ENCODE measurements at places on chromosomes 1 and 21. TPM values are rescaled to one million over a fixed set of nuclear protein-coding genes. Genes with fewer than 3 reads are reported as not detected.

TEX38 gene
- total RNA-seq: 0.55 TPM

XCL2 gene
- total RNA-seq: not detected

ATP6V1G3 gene
- 1.3 TPM for total RNA-seq

LCE3E gene
- total RNA-seq: not detected

ATP5PO gene
- total RNA-seq: 237 TPM

PSMD4 gene
- total RNA-seq: 189 TPM

GRCh38 chr1:71908303-71908702 is 374.0 kb downstream of the NEGR1 start:
- no peak for DNase-seq
- H3K27ac ChIP-seq: no peak overlapping the region
- H3K27me3 ChIP-seq: no peaks in the 10 kb centered on the region
- no peaks in the 10 kb centered on the region for H3K36me3 ChIP-seq

DNA sequence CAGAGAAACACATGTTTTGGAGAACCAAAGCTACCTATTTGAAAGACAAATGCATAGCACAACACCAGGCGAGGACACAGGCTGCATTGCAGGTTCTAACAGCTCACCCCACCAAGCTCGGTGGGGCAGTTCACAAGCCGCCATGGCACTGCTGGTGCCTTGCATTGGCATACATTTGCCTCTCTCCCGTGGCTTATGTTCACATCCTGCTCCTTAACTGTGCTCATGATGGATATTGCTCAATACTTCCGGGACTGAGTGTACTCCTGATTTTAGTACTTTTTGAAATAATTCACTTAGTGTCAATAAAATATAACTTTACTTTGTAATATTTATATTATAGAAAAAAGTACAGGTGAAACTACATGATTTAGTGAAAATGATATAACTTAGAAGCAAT is 1187.4 kb upstream of the NCAM2 start:
- H3K4me3 ChIP-seq: no peak overlapping the region
- no peaks in the 10 kb centered on the region for H3K4me1 ChIP-seq
- DNase-seq: no peak
- H3K27ac ChIP-seq: no peak overlapping the region
- no peaks in the 10 kb centered on the region for H3K36me3 ChIP-seq
- H3K27me3 ChIP-seq: no peaks in the 10 kb centered on the region

- H3K4me3 ChIP-seq: no peak overlapping the region
- H3K36me3 ChIP-seq: no peaks in the 10 kb centered on the region
- no peak for DNase-seq
- no peak overlapping the region for H3K27ac ChIP-seq
- no peaks in the 10 kb centered on the region for H3K27me3 ChIP-seq
Measured at GRCh38 chr1:178962853-178963711, 62.6 kb upstream of the FAM20B start.

GRCh38 chr1:114088392-114089299 is 65.0 kb downstream of the SYT6 start:
- no peak overlapping the region for H3K27ac ChIP-seq
- H3K36me3 ChIP-seq: no peaks in the 10 kb centered on the region
- H3K4me3 ChIP-seq: no peak overlapping the region
- peaks cover 100% of the 10 kb centered on the region for H3K27me3 ChIP-seq
- no peaks in the 10 kb centered on the region for H3K4me1 ChIP-seq
- peak; percentile 73 for DNase-seq

GRCh38 chr1:154951901-154952657 is 3.8 kb downstream of the PBXIP1 start:
- H3K4me1 ChIP-seq: peaks cover 19% of the 10 kb centered on the region
- H3K4me3 ChIP-seq: no peak overlapping the region
- H3K27ac ChIP-seq: peak overlapping the region; percentile 38

GRCh38 chr1:8219530-8219929 is 98.4 kb upstream of the SLC45A1 start:
- H3K36me3 ChIP-seq: no peaks in the 10 kb centered on the region
- no peak overlapping the region for H3K27ac ChIP-seq
- H3K4me3 ChIP-seq: no peak overlapping the region
- H3K27me3 ChIP-seq: no peaks in the 10 kb centered on the region
- no peak for DNase-seq
- peaks cover 7% of the 10 kb centered on the region for H3K4me1 ChIP-seq

- H3K27me3 ChIP-seq: no peaks in the 10 kb centered on the region
- H3K36me3 ChIP-seq: no peaks in the 10 kb centered on the region
- no peak overlapping the region for H3K4me3 ChIP-seq
- H3K27ac ChIP-seq: no peak overlapping the region
- peak; percentile 49 for DNase-seq
Measured at GRCh38 chr1:91651661-91652071, 151.0 kb downstream of the CDC7 start.

DNA sequence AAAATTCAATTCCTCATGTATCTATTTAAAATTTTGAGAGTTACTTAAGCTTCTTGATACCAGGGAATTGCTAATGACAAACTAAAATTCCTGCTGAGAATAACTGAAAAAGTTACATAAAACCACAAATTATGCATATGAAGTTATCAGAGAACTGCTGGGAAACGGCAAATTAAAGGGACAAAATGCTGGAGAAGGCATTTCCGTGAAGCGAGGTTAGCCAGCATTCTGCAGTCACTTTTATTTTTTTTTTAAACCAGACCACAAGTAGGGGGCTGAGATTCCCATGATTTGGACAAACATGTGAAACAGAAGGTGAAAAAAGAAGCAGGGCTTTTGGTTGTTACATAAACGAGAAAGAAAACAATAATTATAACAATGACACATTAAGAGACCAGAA is 737.6 kb upstream of the CHRM3 start:
- no peaks in the 10 kb centered on the region for H3K36me3 ChIP-seq
- H3K4me1 ChIP-seq: peaks cover 14% of the 10 kb centered on the region
- H3K4me3 ChIP-seq: no peak overlapping the region
- DNase-seq: no peak

DNA sequence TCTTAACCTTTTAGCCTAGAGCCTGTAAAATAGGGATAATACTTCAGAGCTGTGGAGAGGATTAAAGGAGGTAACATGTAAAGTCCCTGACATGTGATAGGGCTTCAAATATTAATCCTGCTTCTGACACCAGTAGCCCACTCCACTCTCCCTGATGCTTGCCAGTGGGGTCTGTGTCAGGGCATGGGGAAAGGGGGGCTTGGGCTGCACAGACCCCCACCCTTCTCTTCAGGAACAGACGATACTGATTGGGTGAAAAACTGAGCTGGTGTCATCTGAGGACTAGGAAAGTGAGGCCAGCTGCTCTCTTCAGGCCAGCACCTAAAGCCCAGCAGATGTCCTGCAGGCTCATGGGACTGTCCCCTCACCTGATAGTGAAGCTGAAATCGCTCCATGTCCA is 27.0 kb upstream of the MEF2D start:
- no peaks in the 10 kb centered on the region for H3K4me1 ChIP-seq
- H3K27ac ChIP-seq: no peak overlapping the region
- no peak for DNase-seq
- no peaks in the 10 kb centered on the region for H3K27me3 ChIP-seq

GRCh38 chr1:116226017-116226416 is 114.8 kb downstream of the MAB21L3 start:
- H3K27ac ChIP-seq: no peak overlapping the region
- no peak for DNase-seq
- no peaks in the 10 kb centered on the region for H3K4me1 ChIP-seq
- no peak overlapping the region for H3K4me3 ChIP-seq
- peaks cover 52% of the 10 kb centered on the region for H3K27me3 ChIP-seq

DNA sequence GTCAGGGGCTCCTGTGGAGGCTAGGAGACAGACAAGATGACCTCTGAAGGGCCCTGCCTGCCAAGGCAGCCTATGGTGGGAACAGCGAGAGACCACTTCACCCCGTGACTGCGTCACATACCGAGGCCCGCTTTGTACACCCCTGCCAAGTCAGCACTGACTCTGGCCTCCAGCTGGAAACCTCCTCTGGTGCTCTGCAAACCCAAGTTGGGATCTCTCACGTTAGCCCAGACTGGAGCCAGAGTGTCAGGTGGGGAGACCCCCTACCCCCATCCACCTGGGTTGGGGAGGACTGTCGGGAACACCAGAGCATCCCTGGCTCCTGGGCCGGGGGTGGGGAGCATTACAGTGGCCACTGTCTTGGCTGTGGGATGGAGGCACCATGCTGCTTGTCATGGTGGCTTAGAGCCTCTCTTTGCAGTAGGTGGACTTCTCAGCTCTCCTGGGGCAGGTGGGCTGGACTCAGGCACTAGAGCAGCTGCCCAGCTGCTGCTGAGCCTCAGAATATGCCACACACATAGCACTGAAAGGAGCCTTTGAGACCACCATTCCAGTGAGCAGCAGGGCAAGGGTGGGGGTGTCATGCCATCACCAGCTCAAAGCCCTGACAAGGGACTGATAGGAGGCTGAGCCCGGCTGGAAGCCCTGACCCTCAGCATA is 50.4 kb downstream of the ELK4 start:
- H3K27me3 ChIP-seq: peaks cover 68% of the 10 kb centered on the region
- no peak overlapping the region for H3K27ac ChIP-seq
- peaks cover 7% of the 10 kb centered on the region for H3K4me1 ChIP-seq
- no peaks in the 10 kb centered on the region for H3K36me3 ChIP-seq

- no peak overlapping the region for H3K4me3 ChIP-seq
- H3K36me3 ChIP-seq: peaks cover 69% of the 10 kb centered on the region
- DNase-seq: no peak
- H3K27ac ChIP-seq: no peak overlapping the region
- no peaks in the 10 kb centered on the region for H3K4me1 ChIP-seq
- no peaks in the 10 kb centered on the region for H3K27me3 ChIP-seq
Measured at GRCh38 chr1:167775178-167775577, 53.4 kb downstream of the MPZL1 start.

- H3K27me3 ChIP-seq: no peaks in the 10 kb centered on the region
- DNase-seq: no peak
- H3K27ac ChIP-seq: no peak overlapping the region
- no peak overlapping the region for H3K4me3 ChIP-seq
Measured at GRCh38 chr1:63638471-63638870, 45.3 kb downstream of the PGM1 start.

GRCh38 chr1:2074944-2075740 is 24.9 kb downstream of the PRKCZ start:
- no peak overlapping the region for H3K27ac ChIP-seq
- H3K4me3 ChIP-seq: no peak overlapping the region
- no peaks in the 10 kb centered on the region for H3K4me1 ChIP-seq
- no peak for DNase-seq
